ENCODE measurements at places on chromosomes 6 and 20. TPM values are rescaled to one million over a fixed set of nuclear protein-coding genes. Genes with fewer than 3 reads are reported as not detected.

The SLC17A1 gene
- polyA plus RNA-seq = not detected

The EDN1 gene
- 1.3 TPM for polyA plus RNA-seq

The TRERF1 gene
- 3.2 TPM for polyA plus RNA-seq

The IYD gene
- polyA plus RNA-seq = not detected

The BMP7 gene
- 0.10 TPM for polyA plus RNA-seq

GRCh38 chr6:13436399-13437217 lies 50.8 kb downstream of the GFOD1 start:
- no peak for DNase-seq

DNA sequence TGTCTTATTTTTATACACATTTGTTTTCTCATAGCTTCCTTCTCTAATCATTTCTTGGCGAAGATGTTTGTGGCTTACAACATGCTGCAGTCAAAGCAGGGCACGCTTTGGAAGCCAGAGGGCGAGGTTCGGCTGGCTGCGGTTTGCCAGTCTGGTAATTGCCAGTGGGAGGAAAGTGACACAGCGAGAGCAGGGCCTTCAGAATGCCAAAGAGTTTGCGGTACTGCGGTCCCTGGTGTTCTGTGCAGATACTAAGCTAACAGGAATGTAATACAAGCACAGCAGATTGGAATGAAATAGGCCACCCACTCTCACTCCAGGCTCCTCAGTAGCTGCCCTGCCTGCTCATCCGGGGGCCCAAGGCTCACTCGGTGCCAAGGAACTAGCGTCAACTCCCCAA lies 58.7 kb upstream of the TGM3 start:
- no peak for DNase-seq

- peak; percentile 87 for DNase-seq
Observed at GRCh38 chr20:51014797-51015722, 7.8 kb downstream of the KCNG1 start.

DNA sequence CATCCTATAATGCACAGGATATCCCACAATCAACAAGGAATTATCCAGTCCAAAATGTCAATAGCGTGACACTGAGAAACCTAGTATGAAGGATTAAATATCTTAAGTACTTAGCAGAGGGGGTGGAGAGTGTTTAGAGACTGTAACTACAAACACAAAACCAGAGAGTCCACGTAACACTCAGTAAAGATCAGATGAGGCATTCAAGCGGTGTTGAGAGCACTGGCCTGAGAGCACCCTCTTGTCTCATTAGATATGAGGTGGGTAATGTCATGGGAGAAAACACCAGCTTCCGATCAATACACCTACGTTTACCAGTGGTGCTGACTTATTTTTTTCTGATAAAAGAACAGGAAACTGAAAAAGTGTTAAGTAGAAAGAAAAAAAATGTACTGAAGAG lies 2.3 kb downstream of the FAM184A start:
- no peak for DNase-seq

DNA sequence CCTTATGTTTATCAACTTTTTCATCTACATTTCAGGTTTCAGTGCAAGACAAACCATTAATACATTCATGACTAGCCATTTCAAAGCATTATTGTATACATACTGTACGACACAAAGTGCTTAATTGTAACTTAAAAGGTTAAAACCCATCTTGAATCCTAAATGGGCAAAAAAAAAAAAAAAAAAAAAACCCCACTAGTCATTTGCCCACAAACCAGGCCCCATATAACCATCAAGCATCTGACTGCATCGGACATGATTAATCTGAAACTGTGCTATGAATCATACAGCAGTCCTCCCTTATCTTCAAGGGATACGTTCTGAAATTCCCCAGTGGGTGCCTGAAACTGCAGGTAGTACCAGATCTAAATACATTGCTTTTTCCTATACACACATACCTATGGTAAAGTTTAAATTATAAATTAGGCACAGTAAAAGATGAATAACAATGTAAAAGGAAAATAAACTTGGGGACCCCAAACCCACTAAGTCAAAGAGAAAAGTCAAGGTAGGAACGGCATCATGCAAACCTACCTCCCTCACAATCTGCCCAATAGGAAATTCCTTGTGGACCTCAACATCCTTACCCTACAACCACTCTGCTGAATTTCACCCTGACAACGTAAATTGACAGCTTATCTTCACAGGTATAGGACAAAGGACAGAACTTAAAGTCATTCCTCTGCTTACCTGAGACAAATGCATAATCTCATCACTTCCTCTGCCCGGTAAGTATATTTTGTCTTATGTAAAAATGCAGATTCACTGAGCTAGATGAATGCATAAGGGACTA lies 14.3 kb downstream of the B4GALT5 start:
- DNase-seq = no peak

- no peak for DNase-seq
Observed at GRCh38 chr6:111086685-111087084, 618 bp upstream of the SLC16A10 start.

GRCh38 chr20:38123021-38123587 lies 42.0 kb downstream of the TGM2 start:
- no peak for DNase-seq

DNA sequence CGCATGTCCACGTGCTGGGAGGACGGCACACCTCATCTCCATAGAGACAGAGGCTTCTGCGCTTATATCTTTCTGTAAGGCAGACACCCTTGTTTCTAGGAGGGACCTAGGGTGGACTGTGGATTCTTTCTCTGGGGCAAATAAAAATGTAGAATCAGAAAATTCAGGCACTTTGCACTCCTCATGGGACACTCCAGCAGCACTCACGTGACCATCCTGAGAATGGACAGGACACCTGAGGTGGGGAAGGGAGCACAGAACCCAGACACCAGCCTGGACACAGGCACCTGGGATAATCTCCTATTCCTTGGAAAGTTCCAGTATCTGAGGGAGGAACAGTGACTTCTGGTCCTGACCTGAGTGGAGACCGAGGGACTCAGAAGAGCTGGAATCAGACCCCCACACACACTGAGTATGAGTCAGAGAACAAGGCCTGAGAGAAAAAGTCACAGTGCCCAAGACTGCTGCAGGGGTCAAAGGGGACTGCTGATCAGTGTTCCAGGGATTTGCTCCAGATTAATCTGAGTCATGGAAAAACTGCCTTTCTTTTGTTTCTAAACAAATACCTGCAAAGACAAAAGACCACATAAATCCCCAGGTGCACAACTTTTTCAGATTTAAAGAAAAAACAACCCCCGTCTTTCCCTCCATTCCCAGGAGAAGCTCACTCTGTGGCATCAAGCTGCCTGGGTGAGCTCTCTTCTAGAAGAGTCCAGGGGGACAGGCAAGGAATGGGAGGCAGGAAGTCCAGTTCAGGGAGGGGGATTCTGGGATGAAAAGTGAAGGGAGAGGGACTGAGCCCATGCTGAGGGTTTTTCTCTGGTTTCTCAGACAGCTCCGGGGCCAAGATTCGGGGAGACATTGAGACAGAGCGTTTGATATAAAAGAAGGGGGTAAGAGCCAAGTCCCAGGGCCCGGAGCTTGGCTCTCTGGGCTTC lies 35.6 kb upstream of the MICB start:
- DNase-seq = no peak

DNA sequence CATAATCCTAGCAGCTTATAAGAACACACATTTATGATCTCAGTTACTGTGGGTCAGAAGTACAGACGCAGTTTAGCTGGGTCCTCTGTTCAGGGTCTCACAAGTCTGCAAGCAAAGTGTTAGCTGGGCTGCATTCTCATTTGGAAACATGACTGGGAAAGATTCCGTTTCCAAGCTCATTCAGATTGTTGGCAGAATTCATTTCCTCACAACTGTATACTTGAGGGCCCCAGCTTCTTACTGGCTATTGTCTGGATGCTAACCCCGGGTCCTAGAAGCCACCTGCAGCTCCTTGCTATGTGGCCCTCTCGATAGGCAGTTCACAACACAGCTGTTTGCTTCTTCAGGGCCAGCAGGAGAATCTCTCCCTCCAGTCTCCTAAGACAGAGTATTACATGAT lies 13.1 kb downstream of the TCP11 start:
- no peak for DNase-seq

DNA sequence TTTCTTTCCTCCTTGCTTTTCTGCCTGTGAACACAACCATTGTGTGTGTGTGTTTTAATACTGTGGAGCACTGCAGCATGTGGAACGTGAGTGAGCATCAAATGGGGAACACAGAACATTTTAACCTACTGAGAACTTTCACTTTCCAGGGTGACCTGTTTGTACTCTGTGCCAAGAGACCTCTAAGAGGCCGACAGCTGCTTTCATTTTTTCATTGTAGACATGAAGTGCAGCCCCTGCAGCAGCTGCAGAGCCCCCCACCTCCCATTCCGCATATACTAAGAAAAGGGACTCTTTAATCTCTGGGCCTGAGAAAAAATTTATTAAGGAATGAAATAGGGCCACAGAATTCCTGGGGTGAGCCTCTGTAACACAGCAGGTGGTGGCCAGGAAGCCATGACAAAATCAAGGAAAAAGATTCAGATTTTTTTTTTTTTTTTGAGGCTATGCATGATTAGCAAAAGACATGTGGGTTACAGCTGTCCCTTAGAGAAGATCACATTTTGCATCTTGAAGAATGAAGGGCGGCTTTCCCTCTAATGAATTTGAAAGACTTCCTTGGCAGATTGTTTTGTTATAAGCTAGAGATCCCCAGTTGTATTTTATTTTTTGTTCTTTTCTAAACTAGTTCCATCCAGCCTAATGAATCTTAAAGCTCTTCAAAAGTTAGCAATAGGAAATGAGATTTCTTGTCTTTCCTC lies 503.4 kb downstream of the CD109 start:
- no peak for DNase-seq

GRCh38 chr20:8260837-8261251 lies 128.8 kb downstream of the PLCB1 start:
- no peak for DNase-seq

- DNase-seq = peak; percentile 22
Observed at GRCh38 chr6:83592770-83593394, 80.5 kb downstream of the PRSS35 start.

GRCh38 chr6:11724286-11724685 lies 54.3 kb downstream of the ADTRP start:
- DNase-seq = no peak

DNA sequence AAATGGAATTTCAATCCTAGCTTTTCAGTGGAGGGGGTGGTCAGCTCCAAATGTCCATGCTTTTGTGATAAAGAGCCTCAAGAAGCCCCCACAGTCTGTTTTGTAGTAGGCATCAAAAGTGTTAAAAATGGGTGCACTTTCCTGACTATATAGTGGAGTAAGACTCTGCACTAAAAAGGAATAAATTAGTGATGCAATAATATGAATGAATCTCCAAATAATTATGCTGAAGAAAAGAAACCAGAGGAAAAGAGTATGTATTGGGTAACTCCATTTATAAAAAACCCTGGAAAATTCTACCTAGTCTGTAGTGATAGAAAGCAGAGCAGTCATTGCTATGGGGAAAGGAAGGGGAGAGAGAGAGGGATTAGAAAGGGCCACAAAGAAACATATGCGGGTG lies 310.4 kb upstream of the SUPT3H start:
- no peak for DNase-seq

Data from SK-N-SH (cell line).